ENCODE measurements at places on chromosomes 6 and 20.

DNA sequence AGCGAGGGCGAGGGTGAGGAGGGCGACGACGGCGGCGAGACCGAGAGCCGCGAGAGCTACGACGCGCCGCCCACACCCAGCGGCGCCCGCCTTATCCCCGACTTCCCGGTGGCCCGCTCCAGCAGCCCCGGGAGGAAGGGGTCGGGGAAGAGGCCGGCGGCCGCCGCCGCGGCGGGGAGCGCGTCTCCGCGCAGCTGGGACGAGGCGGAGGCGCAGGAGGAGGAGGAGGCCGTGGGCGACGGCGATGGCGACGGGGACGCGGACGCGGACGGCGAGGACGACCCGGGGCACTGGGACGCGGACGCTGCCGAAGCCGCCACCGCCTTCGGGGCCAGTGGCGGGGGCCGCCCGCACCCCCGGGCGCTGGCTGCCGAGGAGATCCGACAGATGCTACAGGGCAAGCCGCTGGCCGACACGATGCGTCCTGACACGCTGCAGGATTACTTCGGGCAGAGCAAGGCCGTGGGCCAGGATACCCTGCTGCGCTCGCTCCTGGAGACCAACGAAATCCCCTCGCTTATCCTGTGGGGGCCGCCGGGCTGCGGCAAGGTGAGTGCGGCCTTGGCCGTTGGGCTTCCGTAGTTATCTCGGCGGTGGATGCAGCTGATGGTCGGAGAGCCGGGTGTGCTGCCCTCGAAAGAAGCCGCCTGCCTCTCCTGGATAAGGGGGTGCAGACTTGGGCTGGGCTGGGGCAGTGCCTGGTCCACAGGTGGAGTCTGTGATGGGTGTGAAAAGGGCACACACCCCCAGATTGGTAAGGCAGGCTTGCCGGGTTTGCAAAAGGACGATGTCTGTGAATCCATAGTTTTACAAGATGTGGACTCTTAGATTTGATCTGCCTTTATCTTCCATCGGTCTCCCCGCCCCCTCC lies 938 bp downstream of the WRNIP1 start:
- DNase-seq = peak; percentile 52

- no peak for DNase-seq
These were observed 110.9 kb downstream of the CDC5L start for GRCh38 chr6:44498436-44498835.

DNA sequence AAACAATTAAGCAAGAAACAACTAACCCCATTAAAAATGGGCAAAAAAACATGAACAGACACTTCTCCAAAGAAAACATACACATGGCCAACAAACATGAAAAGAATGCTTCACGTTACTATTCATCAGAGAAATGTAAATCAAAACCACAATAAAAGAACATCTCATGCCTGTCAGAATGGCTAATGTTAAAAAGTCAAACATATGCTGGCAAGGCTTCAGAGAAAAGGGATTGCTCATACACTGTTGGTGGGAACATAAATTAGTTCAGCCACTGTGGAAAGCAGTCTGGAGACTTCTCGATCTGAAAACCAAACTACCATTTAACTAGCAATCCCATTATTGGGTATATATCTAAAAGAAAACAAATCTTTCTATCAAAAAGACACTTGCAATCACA lies 217.5 kb downstream of the TINAG start:
- no peak for DNase-seq

DNA sequence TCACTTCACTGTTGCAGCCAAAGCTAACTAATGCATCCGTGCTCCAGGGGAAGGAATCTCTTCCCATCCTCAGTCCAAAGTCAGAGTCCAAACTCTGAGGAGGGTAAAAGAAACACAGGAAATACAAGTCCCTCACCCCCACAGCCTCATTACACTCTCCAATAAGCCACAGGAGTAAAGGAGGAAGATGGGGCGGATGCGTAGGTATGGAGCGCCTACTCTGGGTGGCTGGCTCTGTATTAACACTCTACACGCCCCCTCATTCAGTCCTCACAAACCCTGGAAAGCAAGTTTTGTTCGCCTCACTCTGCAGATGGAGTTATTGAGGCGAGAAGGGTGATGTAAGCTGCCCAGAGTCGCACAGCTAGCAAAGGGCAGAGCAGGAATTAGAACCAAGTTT lies 242.9 kb downstream of the NRN1 start:
- DNase-seq = no peak

DNA sequence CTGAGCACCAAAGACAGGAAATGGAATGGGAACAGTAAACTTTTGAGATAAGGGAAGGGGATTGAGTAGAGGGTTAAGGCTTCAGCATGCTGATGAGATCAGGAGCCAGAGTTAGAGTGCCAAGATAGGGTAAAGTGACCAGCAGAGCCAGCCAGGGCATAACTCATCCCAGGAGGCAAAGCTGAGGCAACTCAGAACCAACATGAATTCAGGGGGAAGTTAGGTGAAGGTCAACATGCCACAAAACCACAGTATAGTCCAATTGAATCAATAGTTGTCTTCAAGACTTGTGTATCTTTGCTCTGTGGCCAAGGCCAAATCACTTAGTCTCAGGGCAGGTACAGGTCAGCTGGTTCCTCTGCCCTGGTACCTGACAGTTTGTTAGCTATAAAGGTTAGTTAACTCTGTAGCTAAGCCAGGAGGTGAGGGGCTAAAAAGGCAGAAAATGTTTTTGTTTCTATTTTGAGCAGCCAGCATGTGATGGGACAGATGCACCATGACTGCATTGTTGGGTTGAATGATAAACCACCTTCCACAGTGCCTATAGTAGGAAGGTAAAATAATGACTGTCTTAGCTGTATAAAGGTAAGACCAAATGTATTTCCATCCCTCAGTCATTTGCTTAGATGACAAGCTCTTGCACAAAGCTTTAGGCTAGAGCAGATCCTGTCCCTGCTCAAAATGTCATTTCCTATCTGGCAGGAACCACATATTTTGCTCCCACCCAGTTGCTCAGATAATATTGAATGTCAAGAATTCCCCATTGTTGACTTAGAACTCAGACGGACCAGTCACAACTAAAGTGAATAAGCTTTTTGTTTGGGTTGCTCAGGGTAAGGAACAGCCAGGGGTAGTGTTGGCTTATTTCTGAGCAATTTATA lies 15.8 kb downstream of the RNF8 start:
- DNase-seq = no peak

GRCh38 chr20:11624704-11625103 lies 293.0 kb upstream of the BTBD3 start:
- DNase-seq = no peak

DNA sequence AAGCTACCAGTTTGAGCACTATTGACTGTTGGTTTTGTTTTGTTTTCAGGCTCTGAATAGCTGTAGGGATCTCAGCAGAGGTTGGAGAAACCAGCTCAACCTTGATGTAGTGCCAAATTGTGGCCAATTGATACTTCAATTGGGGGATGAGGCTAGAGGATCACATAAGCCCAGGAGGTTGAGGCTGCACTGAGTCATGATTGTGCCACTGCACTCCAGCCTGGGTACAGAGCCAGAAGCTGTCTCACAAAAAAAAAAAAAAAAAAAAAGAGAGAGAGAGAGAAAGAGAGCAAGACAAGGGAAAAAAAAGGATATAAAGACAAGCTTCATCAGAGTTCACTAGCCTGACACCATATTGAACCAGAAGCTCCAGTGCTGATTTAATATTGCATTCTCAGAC lies 702.1 kb downstream of the FRK start:
- no peak for DNase-seq

DNA sequence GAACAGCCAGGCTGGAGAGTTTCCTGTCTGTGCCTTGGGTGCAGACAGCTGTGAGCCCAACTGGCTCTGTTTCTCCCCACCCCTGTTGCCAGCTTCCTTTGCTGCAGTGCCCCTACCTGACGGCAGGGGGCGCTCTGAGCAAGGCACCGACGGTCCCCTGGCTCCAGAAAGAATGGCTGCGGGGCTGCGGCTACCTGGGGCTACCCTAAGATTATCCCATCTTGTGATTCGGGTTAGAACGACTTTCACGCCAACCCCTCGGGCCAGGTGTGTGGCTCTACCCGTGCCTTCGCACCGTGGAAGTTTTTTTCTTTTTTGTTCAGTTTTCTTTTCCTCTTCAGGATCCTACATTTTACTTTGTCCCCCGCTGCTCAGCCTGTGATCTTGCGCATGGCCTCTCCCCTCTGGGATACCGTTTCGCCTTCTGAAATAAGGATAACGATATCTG lies 33.4 kb upstream of the AAR2 start:
- peak; percentile 66 for DNase-seq

DNA sequence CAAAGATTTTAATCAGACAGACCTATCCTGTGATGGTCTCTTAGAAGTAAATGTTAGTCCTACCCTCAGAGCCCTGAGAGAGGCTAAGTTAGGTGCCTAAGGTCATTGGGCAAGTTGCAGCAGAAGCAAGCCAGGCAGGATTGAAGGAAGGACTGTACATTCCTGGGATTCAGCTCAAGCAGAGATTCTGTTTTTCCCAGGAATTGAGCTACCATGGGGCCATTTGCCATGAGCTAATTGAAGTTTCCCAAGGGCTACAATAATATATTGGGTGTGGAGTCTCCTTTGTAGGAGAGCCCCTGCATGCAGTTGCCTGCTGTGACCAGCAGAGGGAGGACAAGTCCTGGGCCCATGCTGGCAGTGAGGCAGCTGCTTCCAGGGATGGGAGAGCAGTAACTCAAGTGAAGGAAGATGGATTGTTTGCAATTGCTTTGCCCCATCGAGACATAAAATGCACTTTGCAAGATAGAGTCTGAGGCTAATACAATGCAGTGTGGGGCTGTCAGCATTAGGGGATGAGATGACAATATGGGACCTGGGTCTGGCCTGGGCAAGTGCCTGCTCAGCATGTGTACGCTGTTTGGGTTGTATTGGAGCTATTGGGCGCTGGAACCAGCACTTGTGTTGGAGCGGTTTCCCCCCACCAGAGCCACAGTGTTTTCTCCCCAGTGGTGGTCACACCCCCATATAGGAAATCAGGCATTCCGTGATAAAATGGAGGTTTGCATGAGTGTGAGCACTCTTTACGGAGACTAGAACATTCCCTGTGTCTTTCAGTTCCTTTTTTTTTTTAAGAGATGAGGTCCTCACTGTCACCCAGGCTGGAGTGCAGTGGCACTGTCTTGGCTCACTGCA lies 27.9 kb downstream of the DNMT3B start:
- peak; percentile 54 for DNase-seq

DNA sequence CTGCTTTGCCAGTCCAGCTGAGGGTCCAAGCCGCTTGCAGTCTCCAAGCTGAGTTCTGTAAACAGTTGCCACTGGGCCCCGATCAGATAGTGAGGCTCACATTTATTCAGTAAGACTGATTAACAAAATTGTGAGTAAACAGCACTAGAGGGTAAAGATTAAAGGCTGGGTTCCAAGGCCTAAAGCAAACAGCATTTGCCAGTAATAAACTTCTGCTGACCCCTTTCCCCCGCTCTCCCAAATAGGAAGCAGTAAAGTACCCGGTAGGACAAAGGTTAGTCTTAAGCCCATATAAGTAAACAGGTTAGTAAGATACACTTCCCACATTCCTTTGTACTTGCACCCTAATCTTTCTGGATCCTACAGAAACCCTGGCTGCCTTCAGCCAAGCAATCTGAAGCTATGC lies 181.8 kb downstream of the MEI4 start:
- DNase-seq = no peak

GRCh38 chr20:22924046-22924737 lies 110.9 kb upstream of the SSTR4 start:
- DNase-seq = no peak

GRCh38 chr6:166934174-166934573 lies 22.2 kb downstream of the RNASET2 start:
- DNase-seq = no peak

DNA sequence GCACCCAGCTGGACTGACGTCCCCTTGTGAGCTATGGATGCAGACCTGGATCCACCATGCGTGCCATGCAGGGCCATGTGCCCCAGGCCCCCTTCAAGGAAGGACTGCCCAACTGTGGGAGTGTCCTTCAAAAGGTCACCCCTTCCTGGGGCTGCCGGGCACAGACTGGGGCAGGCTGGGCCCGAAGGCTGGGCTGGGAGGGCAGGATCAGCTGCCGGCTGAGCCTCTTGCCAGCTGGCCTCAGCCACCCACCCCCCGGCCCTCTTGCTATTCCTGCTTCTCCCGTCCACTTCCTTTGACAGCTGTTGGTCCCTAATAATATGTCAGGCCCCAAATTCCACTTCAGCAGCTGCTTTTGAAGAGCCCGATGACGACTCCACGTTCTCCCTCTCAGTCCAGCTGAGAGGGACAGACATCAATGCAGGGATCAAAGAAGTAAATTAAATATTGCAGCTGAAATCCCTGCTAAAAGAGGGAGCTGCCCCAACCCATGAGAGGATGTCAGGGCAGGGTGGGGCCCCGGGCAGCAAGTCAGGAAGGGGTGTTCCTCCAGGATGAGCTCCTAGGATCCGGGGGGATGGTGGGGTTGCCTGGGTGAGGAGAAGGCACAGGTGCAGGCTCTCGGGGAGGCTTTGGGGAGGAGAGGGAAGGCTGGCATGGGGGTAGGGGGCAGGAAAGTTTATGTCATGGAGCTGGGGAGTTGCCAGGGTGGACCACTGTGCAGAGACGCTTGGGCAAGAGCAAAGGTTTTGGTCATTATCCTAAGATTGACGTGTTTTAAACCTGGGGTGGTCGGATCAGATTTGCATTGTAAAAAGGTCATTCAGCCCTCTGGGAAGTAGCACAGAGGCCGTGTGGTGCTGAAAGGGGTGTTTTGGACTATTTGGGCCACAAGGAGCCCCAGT lies 185.0 kb downstream of the ANKRD60 start:
- DNase-seq = no peak

DNA sequence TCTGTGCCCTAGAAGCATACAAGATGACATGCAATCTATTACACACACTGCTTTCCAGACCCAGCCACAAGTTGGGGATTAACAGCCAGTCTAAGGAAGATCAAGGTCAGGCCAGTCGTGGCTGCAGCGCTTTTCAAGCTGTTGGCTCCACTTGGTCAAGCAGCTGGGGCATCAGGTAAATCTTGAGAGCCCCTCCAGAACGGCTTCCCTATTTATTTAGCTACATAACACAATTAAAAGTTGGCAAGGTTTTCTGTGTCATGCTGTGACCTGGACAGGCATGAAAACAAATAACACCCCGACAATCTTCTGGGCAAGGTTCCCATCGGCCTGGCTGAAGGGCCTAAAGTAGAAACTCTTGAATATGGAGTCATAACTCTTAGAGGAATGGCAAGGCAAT lies 524.3 kb downstream of the PRKN start:
- no peak for DNase-seq

- DNase-seq = no peak
These were observed 129.0 kb downstream of the F13A1 start for GRCh38 chr6:6191476-6191875.

DNA sequence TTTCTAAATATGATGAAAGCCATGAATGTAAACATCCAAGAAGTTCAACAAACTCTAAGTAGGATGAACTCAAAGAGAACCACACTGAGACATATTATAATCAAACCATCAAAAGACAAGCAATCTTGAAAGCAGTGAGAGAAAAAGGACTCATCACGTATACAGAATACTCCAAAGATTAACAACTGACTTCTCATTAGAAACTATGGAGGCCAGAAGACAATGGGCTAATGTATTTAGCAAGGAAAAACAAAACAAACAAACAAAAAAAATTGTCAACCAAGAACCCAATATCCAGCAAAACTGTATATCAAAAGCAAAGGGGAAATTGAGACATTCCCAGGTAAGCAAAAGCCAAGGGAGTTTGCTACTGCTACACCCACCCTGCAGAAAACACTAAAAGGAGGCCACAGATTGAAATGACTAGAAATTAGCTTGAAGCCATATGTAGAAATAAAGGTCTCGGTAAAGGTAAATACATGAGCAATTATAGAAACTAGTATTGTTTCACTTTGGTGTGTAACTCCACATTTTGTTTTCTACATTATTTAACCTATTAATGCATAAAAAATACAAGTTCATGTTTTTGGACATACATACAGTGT lies 301.1 kb upstream of the QKI start:
- DNase-seq = no peak

GRCh38 chr6:2708456-2708855 lies 42.3 kb downstream of the MYLK4 start:
- DNase-seq = no peak

Data from activated T-helper 2 cell treated with anti-CD3 and anti-CD28 coated beads, Interferon-gamma antibody, Interleukin-2, Interleukin-4, amounts not matched to agents 10 μg/mL and 5 μg/mL and 100 μg/mL, durations not matched to agents 14 hours and 24 hours and 36 hours (primary cell).